ENCODE measurements at places on chromosomes 3 and 15.
A peak's percentile ranks its signal among the peaks of the same experiment; 100 is the strongest.

DNA sequence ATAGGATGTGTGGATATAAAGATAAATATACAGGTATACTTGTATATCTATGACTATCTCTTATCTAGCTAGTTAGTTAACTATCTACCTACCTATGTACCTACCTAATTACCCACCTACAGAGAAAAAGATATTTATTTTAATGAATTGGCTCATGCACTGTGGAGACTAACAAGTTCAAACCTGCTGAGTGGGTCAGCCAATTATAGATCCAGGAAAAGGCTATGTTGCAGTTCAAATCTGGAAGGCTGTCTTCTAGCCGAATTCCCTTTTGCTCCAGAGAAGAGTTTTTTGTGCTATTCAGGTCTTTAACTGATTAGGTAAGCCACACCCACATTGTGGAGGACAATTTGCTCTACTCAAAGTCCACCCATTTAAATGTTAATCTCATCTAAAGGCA lies 335.0 kb downstream of the GRM7 start:
- no peak for DNase-seq

GRCh38 chr3:169246158-169246557 lies 417.4 kb downstream of the MECOM start:
- no peak for DNase-seq

DNA sequence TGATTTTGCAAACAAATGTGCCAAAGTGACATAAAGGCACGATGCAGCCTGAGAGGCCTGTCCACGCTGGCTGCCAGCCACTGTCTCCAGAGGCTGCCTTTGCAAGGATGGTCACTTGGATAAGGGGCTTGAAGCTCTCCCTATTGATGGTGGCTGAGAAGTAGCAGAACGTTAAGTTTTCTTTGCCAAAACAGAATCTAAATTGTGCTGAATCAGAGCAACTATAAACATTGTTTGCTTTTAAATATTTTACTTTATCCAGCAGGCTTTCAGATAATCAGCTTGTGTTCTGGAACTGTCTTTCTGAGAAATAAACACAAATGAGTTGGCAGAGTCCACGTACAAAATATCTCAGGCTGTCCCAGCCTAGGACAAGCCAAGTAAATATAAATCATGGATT lies 23.8 kb upstream of the CNBP start:
- DNase-seq, result no peak

DNA sequence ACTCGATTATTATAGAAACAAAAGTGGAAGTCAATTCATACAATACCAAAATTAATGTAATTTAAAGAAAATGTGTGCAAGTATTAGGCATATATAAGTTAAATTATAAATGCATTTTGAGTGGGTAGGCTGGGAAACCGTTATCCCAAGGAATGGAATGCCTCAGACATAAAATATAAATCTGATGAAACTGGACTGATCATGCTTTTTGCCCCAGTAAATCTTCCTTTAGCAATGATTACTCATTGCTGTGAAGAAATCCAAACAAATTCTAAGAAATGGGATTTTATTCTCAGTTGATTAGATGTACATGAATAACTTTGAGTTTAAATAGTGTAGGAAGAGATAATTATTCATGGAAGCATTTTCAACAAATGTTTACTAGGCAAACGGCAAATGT lies 185.5 kb upstream of the KCNMB2 start:
- DNase-seq, result no peak

DNA sequence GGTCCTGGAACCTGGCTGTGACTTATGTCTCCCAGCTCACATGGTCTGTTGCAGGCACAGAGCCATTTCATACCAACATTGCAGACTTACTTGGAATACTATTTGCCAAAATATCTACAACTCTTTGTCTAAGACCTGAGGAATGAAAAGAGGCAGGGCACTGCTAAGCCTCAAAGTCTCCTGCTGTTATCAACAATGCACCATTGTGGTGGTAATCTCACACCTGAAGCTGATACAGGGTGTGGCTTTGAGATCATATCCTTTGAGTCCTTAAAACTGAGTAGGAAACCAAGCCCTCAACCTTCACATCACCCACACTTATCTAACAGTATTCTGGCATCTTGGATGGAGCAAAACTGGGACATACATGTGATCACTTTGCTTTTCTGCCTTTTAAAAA lies 782.0 kb downstream of the EPHA3 start:
- no peak for DNase-seq

DNA sequence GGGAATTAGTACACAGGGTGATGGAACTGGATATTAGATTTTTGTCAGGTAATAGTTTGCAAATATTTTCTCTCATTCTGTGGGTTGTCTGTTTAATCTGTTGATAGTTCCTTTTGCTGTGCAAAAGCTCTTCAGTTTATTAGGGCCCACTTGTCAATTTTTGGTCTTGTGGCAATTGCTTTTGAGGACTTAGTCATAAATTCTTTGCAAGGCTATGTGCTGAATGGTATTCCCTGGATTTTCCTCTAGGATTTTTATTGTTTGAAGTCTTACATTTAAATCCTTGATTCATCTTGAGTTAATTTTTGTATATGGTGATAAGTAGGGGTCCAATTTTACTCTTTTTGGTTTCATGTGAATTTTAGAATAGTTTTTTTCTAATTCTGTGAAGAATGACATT lies 111.3 kb downstream of the ARRDC4 start:
- no peak for DNase-seq

DNA sequence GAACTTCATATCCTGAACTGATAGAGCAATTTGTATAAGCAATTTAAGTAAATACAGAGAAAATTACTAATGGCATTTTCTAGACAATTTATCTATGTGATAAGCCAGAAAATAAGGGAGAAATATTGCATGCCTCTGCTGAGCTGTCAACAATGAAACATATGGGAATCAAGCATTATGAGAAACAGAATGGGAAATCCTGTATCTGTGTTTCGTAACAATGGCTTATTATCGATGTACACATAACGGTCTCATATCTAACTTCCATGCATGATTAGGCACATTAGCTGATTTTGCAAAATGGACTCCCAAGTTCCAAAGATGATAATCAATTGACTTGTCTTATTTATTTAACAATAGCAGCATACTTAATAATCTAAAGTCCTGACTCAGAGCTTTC lies 30.4 kb upstream of the KCNMB2 start:
- DNase-seq, result no peak

- DNase-seq, result no peak
These were observed 147.2 kb downstream of the EPHA6 start for GRCh38 chr3:96961576-96961975.

DNA sequence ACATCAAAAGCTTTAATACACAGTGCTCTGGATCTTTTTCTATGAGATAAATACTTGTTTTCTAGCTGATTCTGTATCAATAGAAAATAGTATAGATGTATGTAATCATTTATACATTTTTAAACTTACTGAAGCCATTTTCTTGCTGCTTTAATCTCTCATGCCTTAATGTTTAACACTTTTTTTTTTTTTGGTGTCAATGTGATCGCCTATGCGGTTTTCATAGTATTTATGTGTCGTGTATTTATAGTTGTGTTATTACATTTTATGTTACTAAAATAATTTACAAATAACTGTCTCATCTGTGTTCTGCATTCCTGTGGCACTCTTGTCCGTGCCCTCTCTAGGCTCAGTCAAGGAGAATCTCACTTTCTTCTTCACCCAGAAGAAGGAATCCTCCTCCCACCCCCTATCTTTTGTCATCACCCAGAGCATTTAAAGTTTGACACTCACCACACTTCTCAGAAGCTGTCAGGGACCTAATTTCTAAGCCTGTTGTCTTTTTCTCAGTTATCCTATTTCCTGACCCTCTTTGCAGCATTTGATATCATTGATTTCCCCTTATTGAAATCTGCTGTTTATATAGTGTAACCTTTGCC lies 21.4 kb upstream of the GPR171 start:
- no peak for DNase-seq

GRCh38 chr3:127456471-127457093 lies 134.0 kb downstream of the TPRA1 start:
- no peak for DNase-seq

GRCh38 chr15:38004218-38004861 lies 69.9 kb downstream of the TMCO5A start:
- DNase-seq, result no peak

DNA sequence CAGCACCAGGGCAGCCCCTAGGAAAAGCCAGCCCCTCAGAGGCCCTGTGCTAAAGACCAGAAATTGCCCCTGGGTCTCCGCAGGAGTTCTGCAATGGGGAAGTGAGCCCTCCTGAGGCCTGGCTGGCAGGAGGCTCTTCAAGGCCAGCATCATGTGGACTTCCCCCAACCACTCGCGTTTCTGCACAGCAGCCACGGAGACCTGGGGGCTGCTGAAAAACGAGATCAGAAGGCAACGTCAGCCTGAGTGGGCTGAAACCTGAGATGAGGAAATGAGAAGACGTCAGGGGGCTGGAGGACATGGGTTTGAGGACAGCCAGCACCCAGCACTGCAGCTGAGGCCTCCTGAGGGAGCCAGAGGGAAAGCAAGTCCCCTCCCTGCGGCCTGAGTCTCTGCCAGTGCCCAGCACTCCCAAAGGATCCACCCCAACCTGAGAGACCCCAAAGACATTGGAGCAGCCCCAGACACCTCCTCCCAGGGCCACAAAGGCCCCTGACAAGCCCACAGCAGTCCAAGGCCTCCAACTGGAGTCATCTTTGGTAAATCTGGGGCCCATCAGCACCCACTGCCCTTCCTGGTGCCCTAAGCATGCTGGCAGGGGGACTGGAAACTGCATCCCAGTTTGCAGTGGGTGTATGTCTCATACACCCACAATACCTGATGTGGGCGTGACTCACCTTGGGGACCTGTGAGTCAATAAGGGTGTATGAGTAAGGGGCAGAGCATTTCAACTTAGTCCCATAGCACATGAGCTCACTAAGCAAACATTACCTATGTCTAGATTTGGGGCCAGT lies 29.2 kb upstream of the CYP11A1 start:
- peak; percentile 66 for DNase-seq

DNA sequence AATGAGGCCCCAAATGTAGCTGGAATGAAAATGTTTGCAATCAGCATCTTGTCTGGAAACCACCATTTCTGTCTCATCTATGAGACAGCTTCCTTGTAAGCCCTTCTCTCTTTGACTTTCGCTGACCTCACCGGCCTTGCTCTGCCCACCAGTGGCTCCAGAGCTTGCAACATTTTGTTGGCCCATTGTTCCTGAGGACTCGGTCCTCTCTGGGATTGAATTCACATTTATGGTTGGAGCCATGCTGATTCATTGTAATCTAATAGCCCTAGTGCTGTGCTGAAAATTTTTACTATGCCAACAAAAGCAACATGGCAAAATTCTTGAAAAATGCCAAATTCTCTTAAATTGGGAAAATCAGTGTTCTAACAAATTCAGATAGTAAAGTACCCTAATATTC lies 37.2 kb downstream of the ABHD5 start:
- DNase-seq, result no peak

- no peak for DNase-seq
These were observed 68.2 kb upstream of the ADAMTSL3 start for GRCh38 chr15:83585601-83586335.

DNA sequence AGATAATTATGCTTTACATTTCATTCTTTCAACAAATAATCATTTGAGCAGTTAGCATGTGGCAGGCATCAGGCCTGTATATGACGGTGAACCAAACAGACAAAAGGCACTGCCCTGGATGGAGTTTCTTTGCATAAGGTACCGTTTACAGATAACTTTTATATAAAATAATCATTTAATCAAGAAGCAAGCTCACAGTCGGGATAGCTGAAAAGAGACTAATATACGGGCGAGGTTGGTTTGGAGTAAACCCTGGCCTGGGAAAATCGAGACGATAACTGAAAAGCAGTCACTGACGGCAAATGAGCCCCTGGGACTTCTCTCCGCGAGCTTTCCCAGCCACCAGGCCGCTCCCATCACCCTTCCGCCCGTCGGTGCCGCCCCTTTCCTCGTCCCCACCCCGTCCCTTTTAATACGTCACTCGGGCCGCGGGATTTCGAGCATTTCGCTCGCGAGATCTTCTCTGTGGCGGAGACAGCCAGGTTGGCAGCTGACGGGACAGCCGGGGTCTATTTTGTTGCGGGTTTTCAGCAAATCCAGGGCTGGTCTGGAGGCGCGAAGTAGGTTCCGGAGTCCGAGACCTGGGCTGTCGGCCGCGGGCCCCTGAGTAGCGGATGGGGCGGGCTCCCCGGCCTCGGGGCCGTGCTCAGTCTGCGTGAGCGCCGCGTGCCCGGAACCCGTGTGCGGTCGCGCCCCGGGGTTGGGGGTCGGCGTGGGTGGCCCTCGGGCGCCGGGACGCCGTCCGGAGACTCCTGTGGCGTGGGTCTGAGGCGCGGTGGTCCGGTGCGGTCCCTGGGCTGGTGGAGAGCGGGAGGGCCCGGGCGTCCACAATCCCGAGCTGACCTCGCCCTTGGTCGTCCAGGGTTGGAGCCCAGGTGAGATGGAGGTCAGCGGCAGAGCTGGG lies at the start of gene NMD3:
Gene NMD3, plus strand, starts transcription at position 462 of the 904 bp plus-strand sequence. CDS start 703 bp downstream, outside the sequence.
- DNase-seq, result peak; percentile 99

- DNase-seq, result no peak
These were observed 19.1 kb downstream of the UROC1 start for GRCh38 chr3:126498461-126498860.

GRCh38 chr3:134267996-134268395 lies 17.3 kb upstream of the RYK start:
- DNase-seq, result no peak

- no peak for DNase-seq
These were observed 24.0 kb downstream of the LNP1 start for GRCh38 chr3:100425316-100425715.

- DNase-seq, result no peak
These were observed 112.7 kb downstream of the FEZF2 start for GRCh38 chr3:62260655-62261054.

- DNase-seq, result no peak
These were observed 71.2 kb downstream of the GOLIM4 start for GRCh38 chr3:168024537-168024941.

GRCh38 chr3:134430174-134430573 lies 55.6 kb downstream of the ANAPC13 start:
- DNase-seq, result peak; percentile 58

DNA sequence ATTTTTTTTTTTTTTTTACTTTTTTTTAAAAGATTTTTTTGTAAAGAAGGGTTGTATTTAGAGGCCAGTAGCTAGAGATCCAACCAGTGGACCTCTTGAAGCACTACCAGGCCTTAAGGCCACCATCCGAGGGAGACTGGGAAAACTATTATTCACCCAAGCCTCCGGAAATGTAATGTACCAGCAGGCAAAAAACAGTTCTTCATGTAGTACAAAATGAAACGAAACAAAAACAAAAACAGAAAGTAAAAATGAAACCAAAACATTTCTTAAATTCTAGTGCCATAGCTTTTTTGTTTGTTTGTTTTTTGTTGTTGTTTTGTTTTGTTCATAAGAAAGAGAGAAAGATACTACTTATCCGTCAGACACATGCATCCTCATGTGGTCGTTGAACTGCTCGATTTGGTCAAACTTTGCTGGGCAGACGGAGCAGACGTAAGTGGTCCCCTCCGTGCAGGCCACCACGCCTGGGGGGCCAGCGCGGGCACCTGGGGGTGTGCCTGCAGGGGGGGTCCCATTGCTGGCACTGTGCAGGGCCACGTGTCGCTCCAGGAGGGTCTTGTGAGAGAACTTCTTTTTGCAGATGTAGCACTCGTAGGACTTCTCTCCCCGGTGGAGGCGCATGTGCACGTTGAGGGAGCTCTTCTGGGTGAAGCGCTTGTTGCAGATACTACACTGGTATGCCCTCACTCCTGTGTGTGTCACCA lies 45.0 kb downstream of the TIGIT start:
- no peak for DNase-seq

- no peak for DNase-seq
These were observed 27.0 kb downstream of the NCBP2 start for GRCh38 chr3:196915375-196915774.
